NCI-H2081 treated with DMSO at 0.1 percent for 48 hours (cell line): ENCODE measurements at places on chromosomes 3 and 15.

DNA sequence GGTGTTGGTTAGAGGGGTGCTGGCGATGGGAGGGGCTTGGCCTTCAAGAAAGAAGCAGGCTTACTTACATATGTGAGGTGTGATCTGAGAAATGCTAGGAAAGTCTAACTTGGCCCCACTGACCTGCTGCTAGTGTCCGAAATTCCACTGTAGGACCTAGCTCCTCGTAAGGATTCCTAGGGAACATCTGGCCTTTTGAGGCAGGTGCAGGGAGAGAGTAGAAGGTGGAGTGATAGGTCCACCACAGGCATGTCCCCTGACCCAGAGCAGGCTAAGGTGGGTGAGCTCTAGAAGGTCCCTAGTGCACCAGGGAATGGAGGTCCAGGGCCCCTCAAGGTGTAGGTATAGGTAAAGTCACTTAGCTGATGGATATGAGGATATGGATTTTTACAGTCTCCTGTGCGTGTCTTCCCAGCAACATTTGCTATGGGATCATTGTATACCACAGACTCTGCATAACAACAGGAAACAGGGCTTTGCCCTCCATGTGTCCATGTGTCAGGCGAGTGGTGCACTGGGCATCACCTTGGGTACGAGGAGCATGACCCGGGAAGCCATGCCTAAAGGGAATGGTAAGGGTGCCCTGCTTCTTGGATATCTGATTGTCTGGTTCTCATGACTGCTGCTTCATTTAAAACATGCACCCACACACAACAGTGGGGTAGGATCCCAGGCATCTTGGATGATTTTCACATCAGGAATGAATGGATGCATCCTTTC, 32.6 kb downstream of the POMGNT2 start:
- DNase-seq: no peak

DNA sequence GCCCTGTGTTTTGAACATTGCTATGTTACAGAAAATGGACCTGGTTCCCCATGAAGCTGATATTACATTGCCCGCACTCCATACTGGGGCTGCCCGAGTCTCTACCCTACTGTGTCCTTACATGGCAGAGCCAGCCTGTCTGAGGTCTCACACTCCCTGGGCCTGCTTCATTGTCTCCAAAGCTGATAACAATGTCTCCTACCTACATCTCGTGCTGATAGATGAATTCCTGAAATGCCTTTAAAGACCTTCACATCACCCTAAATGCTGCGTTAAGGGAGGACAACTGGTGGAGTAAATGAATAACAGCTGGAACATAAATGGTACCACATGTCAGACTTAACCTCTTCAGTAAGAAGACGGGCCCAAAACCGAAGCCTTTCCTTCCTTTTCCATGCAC, 62.9 kb upstream of the PTX3 start:
- no peak for DNase-seq

DNA sequence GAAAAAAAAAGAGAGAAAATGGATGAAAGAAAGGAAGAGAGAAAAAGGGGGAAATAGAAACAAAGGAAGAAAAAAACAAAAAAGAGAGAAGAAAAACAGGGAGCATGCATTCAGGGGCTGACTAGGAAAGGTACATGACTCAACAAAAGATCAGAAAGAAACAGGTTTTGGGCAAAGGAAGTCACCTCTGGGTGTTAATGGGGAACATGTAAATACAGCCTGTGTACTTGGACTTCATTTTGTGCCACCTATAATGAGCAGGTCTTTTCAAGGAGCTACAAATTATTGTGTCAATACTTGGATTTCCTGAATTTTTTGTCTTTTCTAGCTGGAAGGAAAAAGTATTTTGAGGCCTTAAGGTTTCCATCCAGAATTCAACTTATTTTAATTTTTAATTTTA, 53.4 kb upstream of the CCDC50 start:
- no peak for DNase-seq

- DNase-seq: no peak
Measured at GRCh38 chr3:50242381-50242770, 6.4 kb downstream of the GNAI2 start.

- DNase-seq: no peak
Measured at GRCh38 chr3:7292362-7292761, 431.4 kb downstream of the GRM7 start.
